ENCODE measurements at places on chromosomes 7 and 10. TPM values are rescaled to one million over a fixed set of nuclear protein-coding genes. Genes with fewer than 3 reads are reported as not detected.

The PPA1 gene
- total RNA-seq = 394 TPM

The TSPAN15 gene
- 0.27 TPM for total RNA-seq

The CYP3A7 gene
- 0.74 TPM for total RNA-seq

The NEURL1 gene
- total RNA-seq = 0.27 TPM

- no peak for DNase-seq
Observed at GRCh38 chr10:6915307-6915706, 335.2 kb upstream of the PRKCQ start.

- DNase-seq = peak; percentile 90
Observed at GRCh38 chr10:58755677-58756076, 243.0 kb downstream of the BICC1 start.

GRCh38 chr10:110992006-110992800 lies 72.8 kb downstream of the SHOC2 start:
- DNase-seq = no peak

The TEX47 gene
- not detected for total RNA-seq

GRCh38 chr10:89574368-89574767 lies 39.0 kb upstream of the SLC16A12 start:
- peak; percentile 52 for DNase-seq

The CPA1 gene
- 0.45 TPM for total RNA-seq

The ADAM22 gene
- total RNA-seq = 2.4 TPM

The POMZP3 gene
- total RNA-seq = 7.7 TPM

The ARPC1A gene
- total RNA-seq = 85.0 TPM

GRCh38 chr7:77859343-77859742 lies 60.8 kb downstream of the PHTF2 start:
- no peak for DNase-seq

DNA sequence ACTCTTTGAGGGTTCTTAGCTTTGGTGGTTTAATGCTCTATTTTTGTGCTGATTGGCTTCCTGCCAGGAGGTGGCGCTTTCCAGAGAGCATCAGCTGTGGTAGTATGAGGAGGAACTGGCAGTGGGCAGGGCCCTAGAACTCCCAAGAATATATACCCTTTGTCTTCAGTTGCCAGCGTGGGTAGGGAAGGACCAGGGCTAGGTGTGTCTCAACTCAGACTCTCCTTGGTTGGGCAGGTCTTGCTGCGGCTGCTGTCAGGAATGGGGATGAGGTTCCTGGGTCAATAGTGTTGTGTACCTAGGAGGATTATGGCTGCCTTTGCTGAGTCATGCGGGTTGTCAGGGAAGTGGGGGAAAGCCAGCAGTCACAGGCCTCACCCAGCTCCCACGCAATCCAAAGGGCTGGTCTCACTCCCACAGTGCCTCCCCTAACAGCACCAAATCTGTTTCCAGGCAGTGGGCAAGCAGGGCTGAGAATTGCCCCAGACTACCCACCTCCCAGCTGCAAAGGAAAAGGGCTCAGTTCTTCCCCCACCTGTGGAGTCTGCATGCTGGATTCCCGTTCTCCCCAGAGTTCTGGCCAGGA lies 191.5 kb downstream of the PHTF2 start:
- no peak for DNase-seq

DNA sequence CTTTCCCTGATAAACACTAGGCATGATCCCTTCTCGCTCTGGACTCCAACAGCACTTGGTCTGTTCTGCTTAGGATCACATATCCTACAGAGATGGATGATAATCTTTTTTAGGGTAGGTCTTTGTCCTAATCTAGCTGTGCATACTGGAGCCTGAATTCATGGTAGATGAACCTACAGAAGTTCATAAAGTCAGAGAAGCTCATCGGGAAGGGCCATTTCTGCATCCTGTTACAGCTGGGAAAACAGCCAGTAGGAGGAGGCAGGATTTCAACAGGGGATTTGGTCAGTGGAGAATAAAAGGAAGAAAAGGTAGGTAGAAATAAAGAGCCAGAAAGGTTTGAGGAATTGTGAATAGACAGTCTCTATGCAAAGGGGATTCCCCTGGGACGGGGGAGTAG lies 101.4 kb downstream of the ANK3 start:
- DNase-seq = no peak

DNA sequence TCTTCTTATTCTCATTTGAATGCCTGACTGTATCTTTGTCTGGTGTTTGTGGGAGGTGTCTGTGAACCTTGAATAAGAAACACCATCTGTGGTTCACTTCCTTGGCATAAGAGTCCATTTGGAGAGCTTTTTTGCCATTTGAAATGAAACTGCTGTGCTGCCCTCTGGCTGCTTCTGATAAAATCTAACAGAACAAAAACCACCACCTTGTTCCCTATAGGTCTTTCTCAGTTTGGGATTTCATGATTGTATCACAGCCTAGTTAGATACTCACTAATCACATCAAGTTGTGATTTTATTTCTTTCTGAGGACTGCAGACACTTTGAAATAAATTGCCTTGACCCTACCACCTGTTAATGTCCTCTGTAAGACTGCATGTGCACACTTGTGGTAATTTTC lies 102.7 kb upstream of the FAM13C start:
- peak; percentile 77 for DNase-seq

- no peak for DNase-seq
Observed at GRCh38 chr7:142894112-142894984, 8.8 kb upstream of the TRPV6 start.

DNA sequence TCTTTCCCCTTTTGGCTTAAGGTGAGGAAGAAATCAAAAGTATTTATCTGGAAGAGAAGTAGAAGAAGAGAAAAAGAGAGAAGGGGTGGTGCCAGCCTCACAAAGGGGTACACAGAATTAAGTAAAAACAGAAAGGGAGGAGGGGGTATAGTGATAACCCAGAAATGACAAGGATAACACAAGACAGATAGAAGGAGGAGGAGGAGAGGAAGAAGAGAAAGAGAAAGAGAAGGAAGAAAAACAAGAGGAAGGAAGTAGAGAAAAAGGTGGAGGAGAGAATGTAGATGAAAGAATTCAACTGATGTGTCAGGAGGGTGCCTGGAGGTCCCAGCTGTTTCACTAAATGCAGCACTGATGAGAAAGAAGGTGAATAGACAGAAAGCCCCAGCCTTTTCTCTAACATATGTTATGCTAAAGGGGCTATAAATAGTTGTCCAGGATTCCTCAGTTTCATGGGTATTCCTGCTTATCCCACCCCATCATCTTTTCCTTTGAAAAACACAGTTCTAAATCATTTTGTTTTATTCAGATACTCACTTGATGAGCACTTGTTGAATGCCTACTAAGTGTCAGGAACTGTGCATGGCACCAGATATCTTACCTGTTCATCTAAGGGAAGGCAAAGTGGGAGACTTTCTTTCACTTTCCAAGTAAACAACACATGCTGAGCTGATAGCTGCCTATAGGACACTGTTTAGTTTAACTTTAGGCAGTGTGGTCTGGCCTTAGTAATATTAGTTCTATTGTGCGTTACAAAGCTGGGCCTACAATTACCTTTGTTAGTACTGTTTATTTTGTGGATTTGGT lies 8.0 kb downstream of the SEMA3E start:
- DNase-seq = no peak

The ANKRD30A gene
- total RNA-seq = not detected

DNA sequence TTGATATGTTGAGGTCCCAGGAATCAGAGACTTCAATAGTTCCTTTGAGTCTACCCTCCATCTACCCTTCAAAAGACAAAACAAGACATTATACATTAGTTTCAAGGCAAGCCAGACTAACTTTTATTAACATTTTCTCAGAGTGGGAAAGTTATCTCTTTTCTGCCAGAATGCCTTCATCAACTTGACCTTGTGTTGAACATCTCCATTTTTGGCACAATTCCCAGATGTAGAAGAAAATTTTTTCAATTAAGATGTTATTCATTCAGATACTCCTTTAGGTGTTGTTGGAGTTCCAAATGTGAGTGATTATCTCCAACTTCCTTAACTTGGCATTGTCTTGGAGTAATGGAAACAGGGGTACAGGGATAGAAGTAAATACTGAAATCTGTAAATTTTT lies 59.1 kb downstream of the NRF1 start:
- DNase-seq = peak; percentile 41

The CALHM2 gene
- total RNA-seq = 57.6 TPM

GRCh38 chr10:62244785-62245467 lies 23.7 kb downstream of the RTKN2 start:
- peak; percentile 89 for DNase-seq

The IGF2BP3 gene
- 2.9 TPM for total RNA-seq

DNA sequence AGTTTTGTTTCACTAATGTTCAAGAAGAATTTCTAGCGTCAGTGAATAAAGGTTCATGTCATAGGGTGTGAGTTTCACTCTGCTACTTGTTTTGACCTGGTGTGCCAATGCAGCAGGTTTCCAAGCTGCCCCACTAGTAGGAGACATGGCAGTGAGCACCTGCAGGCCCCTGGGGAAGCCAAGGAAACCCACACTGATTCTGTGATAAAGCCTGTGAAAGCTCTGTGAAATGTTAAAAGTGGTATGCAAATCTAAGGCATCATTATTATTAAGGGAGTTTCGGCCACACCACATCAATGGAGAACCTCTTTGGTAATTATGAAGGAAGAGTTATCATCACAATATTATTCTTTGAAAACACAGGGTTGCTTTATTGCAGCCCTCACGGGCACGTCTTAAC lies 46.4 kb downstream of the ABCB5 start:
- DNase-seq = no peak

The CPA2 gene
- not detected for total RNA-seq

The CLDN4 gene
- total RNA-seq = 0.54 TPM

The PRKCQ gene
- total RNA-seq = 0.08 TPM

The GPER1 gene
- total RNA-seq = 6.4 TPM

The TMEM236 gene
- total RNA-seq = 0.09 TPM

The BAZ1B gene
- total RNA-seq = 75.6 TPM

GRCh38 chr7:4345004-4345403 lies 337.1 kb upstream of the FOXK1 start:
- no peak for DNase-seq

- no peak for DNase-seq
Observed at GRCh38 chr7:155804431-155804831, 7.8 kb downstream of the SHH start.

DNA sequence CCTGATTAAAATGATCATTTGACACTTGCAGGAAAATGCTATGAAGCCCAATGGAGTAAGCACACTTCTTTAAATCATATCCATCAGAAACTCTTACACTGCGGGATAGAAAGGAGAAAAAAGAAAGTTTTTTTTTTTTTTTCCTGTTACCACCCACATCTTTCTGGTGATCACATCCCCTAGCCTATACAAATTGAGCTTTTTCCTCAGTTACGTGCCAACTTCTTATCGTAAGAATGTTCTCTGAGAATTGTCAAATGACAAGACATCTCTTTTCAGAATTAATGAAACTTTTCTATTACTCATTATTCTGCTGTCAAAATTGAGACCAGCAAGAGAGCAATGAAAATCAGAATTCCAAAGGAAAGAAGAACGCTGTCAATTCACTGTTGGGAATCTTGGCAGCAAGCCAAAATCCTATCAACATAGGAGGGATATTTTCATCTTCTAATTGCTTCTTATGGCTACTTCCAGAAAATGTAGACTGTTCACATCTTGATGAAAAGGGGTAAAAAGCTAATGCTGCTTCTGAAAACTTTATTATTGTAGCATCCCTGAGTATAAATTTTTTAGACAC lies 179.5 kb downstream of the ADAM12 start:
- peak; percentile 67 for DNase-seq

DNA sequence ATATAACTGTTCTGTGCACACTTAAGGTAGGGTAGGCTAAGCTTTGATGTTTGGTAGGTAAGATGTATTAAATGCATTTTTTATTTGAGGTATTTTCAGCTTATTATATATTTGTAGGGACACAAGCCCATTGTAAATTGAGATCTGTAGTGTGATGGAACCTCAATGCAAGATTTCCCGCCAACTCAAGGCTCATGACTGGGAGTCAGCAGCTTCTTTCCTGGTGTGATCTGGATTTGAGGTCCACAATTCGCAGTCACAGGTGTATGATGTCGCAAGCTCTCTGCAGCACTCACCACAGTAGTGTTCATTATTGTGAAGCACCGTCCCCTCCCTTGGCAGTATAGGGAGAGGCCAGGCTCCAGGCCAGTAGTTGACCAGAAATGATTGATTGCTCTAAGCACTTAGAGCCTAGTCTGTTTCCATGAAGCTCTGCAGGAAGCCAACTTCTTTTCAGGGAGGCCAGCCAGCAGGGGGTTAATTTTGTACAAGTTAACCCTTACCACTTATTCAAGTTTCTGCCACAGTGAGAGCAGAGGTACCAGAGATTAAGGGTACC lies 54.9 kb downstream of the SEM1 start:
- no peak for DNase-seq
